AG09309 (cell line): ENCODE measurements at places on chromosomes 2 and 18.

GRCh38 chr2:34188464-34189303 lies 589.6 kb upstream of the FAM98A start:
- DNase-seq: no peak

GRCh38 chr2:152097801-152098495 lies 896 bp downstream of the CACNB4 start:
- DNase-seq: no peak

DNA sequence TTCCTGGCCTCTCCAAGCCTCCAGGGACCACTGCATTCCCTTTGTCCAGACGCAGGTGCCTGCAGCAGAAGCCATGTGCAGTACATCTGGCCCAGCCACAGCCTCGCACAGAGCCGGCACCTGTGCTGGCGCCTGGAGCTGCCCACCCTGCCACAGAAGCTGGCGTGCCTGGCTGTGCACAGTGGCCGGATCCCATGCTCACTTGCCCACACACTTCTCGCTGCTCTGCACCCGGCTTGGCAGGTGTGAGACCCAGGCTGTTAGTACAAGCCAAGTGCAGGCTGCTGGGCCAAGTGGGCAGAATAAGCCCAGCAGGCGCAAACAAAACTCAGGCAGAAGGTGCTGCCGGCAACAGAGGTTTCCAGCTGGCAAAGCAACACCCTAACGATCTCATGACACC lies 124.5 kb upstream of the CCDC150 start:
- DNase-seq: no peak

DNA sequence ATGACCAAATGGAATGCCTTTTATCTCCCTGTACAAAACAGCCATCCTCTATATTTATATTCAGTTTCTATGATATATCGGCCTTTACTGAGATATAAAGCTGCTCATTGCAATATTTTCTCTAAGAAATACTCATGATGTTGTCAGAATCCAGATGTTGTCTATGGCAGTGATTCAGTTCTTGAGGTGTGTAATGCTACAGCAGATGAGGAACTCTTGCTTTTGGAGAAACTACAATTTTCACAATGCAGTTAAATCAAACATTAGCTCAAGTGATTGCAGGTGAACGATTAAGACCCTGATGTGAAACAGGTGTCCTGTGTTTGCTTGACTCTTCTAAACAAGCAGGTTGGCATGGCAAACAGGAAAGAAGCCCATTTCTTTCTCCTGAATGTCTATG lies 256.2 kb upstream of the CDH20 start:
- no peak for DNase-seq

DNA sequence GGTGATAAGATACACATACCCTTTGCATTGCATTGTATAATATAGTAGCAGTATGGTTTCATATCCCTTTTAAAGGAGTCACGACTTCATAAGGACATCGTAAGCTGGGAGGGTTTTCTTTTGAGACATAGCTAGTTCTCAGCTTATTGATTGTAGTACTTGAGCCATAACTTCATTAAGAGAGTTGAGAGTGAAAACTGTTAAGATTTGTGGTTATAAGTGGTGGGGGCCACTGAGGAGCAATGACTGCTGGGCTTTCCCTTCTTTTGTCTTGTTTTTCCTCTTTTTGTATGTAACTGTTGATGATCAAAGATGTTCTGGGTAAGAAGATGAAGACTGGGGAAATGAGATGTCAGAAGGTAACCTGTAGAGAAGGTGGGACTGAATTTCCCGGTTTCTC lies 11.0 kb downstream of the EIF5B start:
- no peak for DNase-seq

- no peak for DNase-seq
Measured at GRCh38 chr2:191500884-191501560, 176.9 kb upstream of the NABP1 start.

GRCh38 chr2:230891509-230891908 lies 26.8 kb downstream of the ITM2C start:
- DNase-seq: no peak

GRCh38 chr2:209946539-209946938 lies 55.9 kb upstream of the RPE start:
- no peak for DNase-seq

- DNase-seq: no peak
Measured at GRCh38 chr2:119753041-119753929, 6.4 kb upstream of the PTPN4 start.

DNA sequence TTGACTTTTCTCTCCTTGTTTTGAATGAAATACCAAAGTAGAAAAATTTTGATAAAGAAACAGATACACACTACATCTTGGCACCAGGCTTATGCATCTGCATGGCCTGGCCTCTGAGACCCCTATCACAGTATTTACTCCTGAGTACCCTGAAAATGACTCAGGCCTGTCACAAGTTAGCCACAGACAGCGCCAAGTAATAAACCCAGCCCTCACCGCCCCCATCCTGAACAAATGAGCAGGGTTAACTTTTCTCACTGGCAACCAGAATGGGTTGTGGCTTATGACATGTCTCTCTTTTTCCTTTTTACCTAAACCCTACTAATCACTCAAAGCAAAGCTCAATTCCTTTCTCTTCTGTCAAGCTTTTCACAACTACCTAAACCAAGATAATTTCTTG lies 35.3 kb downstream of the SPRED2 start:
- DNase-seq: no peak

DNA sequence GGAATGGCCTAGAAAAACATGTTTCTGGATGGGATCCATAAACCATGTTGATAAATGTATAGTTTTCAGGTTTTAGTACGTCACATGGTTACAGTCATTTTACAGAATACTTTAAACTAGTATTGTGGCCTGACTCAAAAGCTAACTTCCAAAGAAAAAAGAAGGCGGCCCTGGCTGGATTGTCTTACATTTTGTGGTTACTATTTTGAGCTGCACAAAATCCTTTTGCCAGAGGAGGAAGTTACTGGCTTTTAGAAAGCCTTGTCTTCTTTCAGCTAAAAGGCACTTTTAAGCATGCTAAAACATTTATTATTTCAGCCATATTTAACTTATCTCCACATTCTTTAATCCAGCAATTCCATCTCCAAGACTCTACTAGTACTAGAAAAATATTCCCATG lies 227.9 kb downstream of the CDH2 start:
- DNase-seq: no peak

GRCh38 chr2:121234791-121235190 lies 50.2 kb downstream of the TFCP2L1 start:
- no peak for DNase-seq

- DNase-seq: peak; percentile 80
Measured at GRCh38 chr2:191688934-191689695, 11.2 kb downstream of the NABP1 start.

DNA sequence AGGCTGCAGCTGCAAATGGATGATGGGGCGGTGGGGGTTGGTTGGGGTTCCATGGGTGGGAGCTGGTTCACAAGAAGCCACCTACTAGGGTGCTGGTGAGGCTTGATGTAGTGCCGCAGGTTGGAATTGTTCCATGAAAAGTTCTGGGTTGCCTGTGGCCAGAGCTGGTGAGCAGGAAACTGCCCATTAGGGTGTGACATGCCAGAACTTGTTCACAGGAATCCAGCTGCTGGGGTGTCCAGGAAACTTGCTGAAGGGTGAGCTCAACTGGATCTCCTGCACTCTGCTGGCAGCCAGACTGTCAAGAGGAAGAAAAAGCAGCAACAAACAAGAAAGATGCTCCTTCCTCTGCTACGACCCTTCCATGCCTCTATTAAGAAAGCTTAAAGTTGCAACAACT lies 48.8 kb downstream of the MAP3K20 start:
- no peak for DNase-seq

DNA sequence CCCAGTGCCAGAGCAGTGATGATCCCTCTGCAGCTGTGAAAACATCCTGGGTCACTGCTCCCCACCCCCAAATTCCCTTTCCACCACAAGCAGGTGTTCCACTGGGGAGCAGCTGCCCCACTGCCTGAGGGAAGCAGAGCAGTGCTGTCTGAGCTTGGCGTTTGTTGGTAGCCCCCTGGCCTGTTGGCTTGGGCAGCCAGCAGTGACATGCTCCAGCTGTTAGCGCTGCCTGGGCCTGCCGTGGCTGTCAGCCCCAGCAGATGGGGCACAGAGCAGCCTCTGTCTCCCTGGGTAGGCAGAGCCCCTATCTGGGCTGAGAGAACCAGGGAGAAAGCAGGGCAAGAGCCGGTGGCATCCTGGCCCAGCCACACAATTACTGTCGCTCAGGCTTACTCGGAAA lies 247.7 kb downstream of the GLI2 start:
- no peak for DNase-seq

DNA sequence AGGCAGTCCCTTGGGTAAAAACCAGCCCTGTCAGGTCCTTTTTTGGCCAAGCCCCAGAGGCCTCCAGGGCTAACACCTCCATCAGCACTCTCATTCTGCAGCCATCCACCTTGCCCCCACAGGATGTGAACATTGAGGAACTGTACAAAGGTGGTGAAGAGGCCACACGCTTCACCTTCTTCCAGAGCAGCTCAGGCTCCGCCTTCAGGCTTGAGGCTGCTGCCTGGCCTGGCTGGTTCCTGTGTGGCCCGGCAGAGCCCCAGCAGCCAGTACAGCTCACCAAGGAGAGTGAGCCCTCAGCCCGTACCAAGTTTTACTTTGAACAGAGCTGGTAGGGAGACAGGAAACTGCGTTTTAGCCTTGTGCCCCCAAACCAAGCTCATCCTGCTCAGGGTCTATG lies 7.3 kb downstream of the IL1F10 start:
- no peak for DNase-seq

- DNase-seq: peak; percentile 68
Measured at GRCh38 chr2:60961457-60961856, 56.1 kb upstream of the PEX13 start.
